ENCODE measurements at places on chromosomes 2 and 18.

DNA sequence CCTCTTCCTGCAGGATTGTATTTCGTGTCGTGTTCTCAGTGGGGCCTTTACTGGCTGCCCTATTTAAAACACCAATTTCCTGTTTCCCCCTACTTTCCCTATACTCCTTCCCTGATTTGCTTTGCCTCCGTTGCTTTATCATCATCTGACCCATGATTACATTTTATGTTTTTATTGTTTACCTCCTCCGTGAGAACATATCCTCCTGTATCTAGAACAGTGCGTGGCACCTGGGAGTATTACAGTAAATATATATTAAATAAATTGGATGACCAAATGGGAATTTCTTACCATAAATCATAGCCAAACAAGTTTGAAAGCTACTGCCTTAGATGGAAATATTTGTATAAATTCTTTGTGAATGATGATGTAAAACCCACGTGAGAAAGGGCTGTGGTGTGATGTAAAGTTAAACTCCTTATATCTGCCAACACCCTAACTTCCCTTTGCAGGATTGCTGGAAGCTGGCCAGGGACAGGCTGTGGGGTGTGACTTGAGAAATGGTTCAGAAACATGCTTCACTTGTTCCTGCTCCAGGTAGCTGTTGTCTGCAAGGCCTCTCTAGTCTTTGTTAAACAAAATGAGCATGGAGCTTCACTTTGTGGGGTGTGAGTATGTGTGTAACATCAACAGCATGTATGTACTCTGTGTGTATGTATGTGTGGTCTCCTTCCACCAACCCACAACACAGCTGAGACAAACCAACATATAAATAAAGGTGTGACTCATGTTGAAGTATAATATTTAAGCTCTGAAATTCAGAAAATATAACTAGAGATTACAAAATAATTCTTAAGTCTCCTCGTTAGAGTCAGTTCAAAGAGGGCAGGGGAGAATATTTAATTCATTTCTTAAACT lies 40.3 kb downstream of the LHCGR start:
- no peak for DNase-seq

DNA sequence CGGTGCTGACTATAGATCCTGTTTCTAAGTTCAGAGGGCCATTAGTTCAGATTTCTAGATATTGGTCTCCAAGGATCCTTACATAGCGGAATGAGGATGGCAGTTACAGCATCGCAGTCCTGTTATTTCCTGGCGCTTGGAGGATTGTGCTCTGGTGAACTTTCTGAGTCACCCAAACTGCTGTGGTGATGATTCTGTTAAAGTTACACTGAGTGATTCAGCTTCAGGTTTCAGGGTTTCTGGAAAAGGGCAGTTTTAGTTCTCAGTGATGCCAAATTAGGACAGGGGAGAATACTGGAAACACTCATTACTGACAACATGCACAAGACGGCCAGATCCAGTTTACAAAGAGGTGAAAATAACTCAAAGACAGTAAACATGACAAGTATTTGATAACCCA lies 52.1 kb upstream of the ANKRD62 start:
- DNase-seq: no peak

DNA sequence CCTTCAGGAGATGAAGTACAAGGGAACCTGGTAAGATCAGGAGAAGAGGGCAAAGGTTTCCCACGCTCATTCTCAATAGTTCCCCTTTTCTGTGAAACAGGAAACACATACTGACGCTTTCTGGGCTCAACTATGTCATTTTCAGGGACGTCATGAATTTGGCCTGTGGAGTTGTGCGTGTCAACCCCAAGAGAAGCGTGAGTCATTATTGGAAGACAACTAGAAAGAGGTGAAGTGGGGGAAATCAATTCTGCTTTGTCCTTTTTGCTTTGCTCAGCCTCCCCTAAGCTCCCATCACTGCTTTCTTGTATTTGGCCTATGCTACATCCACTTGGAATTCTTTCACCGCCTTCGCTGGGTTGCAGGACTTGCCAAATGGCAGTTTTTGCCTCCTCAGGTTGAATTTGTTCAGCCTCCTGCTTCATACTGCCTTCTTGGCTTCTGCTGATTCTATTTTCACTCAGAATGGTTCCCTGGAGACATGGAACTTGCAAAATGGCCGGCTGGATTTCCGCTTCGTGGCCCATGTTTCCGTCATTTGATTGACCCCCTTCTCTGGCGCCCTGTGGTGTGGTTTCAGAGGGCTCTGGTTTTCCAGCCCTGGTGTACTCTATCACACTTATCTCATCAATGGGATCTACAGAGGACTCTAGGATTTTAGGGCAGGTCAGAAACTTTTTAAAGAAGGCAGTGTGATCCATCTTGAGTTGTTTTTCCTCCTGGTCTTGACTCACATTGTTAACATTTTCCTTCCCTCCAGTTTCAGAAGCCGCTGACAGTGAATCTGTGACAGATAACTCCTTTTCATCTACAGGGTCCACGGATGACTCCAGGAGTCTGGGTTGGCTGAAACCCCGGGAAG lies 93.3 kb downstream of the ALPK2 start:
- DNase-seq: no peak

DNA sequence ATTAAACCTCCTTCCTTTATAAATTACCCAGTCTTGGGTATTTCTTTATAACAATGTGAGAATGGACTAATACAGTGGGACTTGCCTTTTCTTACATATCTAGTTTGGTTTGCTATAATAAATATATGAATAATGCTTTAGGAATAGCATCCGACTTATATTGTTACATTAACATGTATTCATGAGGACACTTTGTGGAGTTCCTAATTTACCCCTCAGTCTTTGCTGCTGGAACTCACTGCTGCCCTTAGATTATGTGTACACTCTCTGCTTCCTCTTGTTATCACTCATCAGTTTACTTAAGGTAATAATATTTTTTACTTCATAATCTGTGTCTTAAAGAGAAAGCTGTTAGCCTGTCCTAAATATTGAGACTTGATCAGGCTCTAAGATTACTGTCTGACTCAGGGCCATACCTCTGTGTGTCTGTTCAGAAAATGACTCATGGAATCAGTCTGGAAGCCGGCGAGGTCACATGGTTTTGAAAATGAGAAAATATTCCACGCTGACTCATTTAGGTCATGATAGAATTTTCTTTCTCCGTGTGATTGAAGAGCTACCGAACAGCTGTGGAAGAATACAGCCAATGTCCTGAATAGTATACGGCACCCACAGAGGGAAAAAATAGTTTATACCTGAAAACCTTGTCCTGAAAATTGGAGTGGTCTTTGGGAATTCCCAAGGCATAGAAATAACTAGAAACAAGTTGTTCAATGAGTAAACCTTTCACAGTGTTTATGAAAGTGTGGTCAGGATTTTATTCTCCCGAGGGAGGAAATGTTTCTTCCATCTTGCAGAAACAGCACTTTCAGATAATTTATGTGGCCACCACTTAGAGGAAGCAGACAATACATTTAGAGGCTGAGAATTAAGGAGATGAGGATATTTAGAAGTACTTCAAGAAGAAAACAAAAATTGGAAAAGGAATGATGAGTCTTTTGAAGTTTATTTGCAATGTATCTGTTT lies 156.4 kb downstream of the DSEL start:
- DNase-seq: peak; percentile 64

DNA sequence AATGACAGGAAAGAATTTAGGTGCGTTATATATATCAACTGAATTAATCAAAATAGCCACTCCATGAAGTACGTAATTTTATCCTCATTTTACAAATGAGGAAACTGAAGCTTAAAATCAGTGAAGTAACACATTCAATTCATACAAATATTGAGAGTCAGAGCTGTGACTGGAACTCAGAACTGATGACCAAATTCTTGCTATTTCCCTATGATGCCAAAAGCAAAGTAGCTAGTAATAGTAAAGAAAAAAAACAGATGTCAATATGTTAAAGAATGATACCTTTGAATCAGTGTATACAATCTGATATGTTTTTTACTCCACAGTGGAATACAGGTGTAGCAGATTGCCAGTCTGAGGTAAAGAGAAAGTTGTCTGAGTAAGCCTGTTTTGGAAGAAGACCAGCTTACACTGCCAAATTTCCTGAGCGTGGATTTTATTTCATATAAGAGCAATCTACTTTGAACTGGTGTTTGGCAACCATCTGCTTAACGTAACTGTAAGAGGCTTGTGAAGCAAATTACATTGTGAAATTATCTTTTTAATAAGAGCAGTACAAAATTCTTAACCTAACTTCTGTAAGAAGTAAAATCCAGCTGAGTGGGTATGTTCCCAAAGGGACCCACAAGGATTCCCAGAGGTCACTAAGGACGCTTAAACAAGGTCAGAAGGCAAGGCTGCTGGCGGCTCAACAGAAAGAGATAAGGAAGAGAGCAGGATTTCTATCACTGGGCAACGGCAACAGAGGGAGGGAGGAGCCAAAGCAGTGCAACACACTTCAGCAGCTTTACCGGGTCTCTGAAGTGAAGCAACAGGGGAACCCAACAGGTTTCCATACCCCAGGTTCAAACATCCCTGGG lies 85.6 kb downstream of the IKZF2 start:
- DNase-seq: no peak

GRCh38 chr2:109269706-109270504 lies 140.9 kb downstream of the SH3RF3 start:
- no peak for DNase-seq

DNA sequence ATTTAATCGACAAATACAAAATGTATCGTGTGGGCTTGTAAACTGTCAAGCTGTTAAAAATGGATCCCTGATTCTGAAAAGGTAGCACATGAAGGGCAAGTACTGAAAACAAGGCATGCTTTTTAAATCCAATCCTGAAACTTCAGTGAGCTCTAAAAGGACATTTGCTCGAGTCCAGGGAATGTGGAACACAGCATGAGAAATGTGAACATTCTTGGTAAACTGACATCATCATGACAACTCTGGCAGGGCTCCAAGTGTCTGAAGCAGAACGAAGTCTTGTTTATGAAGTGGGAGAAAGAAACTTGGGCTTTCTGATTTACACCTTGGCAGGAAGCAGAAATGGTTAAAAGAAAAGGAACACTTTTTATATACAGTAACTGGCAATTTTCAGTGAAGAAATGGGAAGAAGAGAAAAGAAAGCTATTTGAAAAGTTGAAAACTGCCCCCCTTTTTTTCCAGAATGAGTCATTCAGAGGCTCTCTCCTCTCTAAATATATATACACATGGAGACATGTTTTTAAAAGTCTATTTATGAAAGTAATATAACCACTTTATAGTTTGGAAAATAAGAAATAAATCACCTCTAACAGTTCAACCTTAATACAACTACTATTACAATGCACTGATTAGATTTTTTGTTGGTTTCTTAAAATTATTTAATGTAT lies 120.8 kb downstream of the GAREM1 start:
- peak; percentile 90 for DNase-seq

DNA sequence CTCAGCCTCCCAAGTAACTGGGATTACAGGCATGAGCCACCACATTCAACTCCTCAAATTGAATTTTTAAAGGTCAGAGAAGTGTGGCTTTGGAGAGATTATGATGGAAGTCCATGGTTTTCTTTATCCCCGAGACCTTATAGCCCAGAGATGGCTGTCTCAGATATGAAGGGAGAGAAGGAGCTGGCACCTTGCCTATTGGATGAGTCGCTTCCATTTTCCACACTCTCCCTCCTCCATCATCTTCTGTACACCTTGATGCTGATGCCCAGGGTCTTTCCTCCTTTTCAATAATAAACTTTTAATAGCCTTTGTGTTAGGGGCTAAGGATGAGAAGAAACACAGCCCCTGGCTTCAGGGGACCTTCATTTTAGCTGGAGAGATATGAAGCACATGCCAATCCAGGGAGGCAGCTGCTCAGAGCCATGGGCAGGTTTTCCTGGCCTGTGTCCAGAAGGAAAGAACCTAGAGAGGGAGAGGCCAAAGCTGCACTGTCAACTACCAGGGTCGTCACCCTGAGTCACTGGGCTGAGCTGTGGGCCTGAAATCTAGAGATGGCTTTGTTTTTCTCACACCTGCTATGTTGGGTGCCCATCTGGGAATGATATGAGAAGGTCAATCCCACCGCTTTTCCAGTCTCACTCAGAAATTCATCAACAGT lies 146.0 kb upstream of the SERTAD2 start:
- peak; percentile 71 for DNase-seq

DNA sequence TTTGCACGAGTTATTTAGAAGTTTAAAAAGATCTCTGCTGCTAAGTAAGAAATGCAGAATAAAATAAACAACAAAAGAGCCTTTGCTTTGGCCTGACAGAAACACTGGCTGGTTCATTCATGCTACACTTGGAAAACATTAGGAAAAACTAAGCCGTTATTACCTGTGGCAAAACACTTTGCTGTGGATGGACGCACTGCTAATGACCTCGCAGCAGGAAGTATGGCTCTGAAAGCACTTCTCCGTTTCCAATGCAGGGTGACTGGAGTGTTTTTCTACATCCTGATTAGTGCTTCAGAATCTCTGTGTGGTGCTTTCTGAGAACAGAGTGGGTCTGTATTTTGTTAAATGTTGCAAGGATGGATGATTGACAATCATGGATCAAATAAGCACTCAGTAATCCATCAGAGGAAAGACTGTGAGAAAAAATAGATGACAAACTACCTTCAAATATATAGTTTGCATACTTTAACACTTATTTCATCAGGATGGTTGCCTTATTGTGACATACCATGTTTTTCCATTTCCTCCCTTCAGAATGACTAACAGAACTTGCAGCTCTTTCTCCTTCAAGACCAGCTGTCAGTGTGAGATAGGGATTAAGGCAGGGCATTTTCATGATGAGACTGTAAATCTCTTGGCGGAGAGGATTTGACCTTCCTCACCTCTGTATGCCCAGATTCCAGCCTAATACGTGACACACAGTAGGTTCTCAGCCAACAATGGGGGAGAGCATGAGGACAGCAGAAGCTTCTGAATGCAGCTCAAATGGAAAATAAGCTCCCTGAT lies 38.0 kb downstream of the LINC00305 start:
- DNase-seq: no peak

DNA sequence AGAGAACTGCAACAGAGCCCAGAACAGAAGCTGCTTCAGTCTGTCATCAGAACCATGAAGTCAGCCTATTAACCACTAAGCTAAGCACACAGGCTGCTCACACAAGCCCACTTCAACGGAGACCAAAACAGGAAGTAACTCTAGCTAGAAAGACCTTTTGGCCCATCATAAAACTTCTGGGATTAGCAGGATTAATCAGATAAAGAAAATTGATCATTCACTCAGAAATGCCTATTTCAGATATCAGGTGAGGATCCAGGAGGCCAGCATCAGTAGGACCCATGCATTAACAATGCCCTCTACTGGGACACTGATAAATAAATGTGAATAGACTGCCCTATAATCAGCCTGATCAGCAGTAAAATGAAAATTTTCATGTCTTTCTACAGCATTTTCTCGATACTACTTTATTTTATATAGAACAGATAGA lies 101.4 kb downstream of the WDPCP start:
- DNase-seq: no peak

- no peak for DNase-seq
Observed at GRCh38 chr2:100747551-100747950, 72.4 kb upstream of the NPAS2 start.

All from LoVo (cell line).